ENCODE measurements at places on chromosomes 12 and 14. TPM values are rescaled to one million over a fixed set of nuclear protein-coding genes. Genes with fewer than 3 reads are reported as not detected.

HSPB8 gene
- 18.9 TPM for total RNA-seq

TRHDE gene
- total RNA-seq = 87.2 TPM

PRB2 gene
- total RNA-seq = not detected

TMEM121 gene
- total RNA-seq = 10.7 TPM

RNF212B gene
- total RNA-seq = not detected

CEP170B gene
- total RNA-seq = 18.6 TPM

FAM222A gene
- 0.37 TPM for total RNA-seq

CPNE6 gene
- not detected for total RNA-seq

FGD4 gene
- 3.1 TPM for total RNA-seq

C12orf50 gene
- not detected for total RNA-seq

FOXA1 gene
- total RNA-seq = not detected

OTX2 gene
- not detected for total RNA-seq

KLRF1 gene
- not detected for total RNA-seq

CYP46A1 gene
- 0.11 TPM for total RNA-seq

CCDC175 gene
- not detected for total RNA-seq

GPR135 gene
- total RNA-seq = 3.0 TPM

SERPINA1 gene
- total RNA-seq = 0.22 TPM

TTC5 gene
- 25.2 TPM for total RNA-seq

THAP2 gene
- total RNA-seq = 3.1 TPM

SSPN gene
- 19.0 TPM for total RNA-seq

GPR84 gene
- not detected for total RNA-seq

CLIP1 gene
- 70.5 TPM for total RNA-seq

GPD1 gene
- total RNA-seq = not detected

TAS2R50 gene
- total RNA-seq = 3.5 TPM

CLEC9A gene
- not detected for total RNA-seq

ST8SIA1 gene
- 0.37 TPM for total RNA-seq

RERGL gene
- not detected for total RNA-seq

PLEK2 gene
- 8.7 TPM for total RNA-seq

CACNB3 gene
- 32.8 TPM for total RNA-seq

VPS33A gene
- 23.5 TPM for total RNA-seq

PLEKHD1 gene
- under 0.01 TPM for total RNA-seq

CLEC14A gene
- 2.4 TPM for total RNA-seq

OTOGL gene
- under 0.01 TPM for total RNA-seq

SPATS2 gene
- total RNA-seq = 30.7 TPM

CD163 gene
- total RNA-seq = not detected

MSI1 gene
- total RNA-seq = not detected

ARMH4 gene
- 10.7 TPM for total RNA-seq

NYNRIN gene
- 13.2 TPM for total RNA-seq

TRIP11 gene
- total RNA-seq = 42.7 TPM

ACADS gene
- total RNA-seq = 11.3 TPM

Measured in uterine smooth muscle cell (primary cell).